ENCODE measurements at places on chromosomes 11 and 22.

DNA sequence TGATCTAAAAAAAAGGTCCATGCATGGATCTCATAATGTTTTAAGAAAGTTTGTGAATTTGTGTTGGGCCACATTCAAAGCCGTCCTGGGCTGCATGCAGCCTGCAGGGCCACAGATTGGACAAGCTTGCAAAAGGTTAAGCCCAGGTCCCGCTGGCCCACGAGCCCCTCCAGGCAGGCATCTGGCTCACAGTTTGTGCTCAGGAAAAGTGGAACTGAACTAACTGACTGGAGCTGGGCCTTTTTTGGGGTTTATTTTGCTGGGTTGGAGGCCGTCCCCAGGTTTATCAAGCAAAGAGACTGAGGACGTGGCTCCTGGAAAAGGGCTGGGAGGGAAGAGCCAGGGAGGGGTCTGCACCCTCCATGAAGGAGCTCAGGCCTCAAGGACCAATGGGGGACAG lies 32.1 kb upstream of the BAIAP2L2 start:
- DNase-seq: no peak

DNA sequence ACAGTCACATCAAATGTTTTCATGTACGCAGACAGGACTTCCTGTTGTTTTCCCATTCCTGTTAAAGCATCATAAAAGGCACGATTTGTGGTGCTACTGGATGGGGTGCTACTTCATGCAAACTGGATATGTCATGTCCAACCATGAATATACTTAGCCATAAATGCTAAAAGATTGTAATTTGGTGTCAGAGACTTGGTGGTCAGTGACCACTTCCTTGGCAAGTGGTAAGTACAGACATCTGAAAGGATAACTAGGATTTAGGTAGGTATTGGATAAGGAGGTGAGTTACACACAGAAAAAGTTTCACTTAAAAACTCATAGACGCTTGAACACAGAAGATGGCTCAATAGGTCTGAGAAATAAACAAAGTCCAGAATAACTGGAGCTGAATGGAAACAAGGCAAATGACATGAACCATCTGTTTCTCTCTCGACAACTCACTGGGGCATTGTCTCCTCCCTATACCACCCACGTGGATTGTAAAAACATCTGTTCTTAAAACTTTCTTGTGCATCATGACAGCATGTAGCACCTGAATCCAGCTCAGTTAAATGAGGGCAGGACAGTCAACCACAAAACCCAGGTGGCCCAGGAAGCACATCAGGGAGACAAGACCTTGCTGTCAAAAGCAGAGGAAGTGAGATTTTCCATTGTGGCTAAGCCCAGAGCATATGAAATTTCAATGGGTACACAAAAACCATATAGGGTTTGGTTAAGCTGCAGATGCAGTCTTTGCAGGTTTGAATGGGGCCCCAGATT lies 22.1 kb upstream of the IGLL5 start:
- DNase-seq: no peak

GRCh38 chr22:39593066-39593930 lies 22.7 kb downstream of the CACNA1I start:
- DNase-seq: no peak

- DNase-seq: no peak
These were observed 44.9 kb upstream of the DRD2 start for GRCh38 chr11:113519989-113520613.

GRCh38 chr22:39454385-39454871 lies 2.4 kb upstream of the MGAT3 start:
- DNase-seq: no peak

GRCh38 chr22:38303974-38304373 lies 13.3 kb downstream of the CSNK1E start:
- DNase-seq: no peak

DNA sequence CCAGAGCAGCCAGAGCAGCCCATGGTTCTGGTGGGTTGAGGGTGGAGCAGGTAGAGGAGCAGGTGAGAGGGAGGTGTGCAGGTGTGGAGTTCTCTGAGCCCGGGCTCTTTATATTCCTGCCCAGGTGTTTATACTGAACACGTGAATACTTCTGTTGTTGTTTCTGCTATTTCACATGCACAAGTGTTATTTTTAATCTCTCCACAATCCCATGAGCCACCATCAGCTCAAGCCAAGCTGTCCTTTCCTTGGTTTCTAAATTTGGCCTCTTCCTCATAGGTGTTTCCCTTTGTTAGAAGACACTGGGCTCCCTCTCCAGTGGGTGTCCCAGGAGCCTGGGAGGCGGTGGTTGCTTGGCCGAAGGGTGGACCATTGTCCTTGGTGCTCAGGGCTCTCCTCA lies at the start of gene KRTAP5-3:
KRTAP5-3 (minus strand) TSS at position 101 of the 400 bp plus-strand sequence; CDS start at position 23, 78 bp downstream.
- no peak for DNase-seq

DNA sequence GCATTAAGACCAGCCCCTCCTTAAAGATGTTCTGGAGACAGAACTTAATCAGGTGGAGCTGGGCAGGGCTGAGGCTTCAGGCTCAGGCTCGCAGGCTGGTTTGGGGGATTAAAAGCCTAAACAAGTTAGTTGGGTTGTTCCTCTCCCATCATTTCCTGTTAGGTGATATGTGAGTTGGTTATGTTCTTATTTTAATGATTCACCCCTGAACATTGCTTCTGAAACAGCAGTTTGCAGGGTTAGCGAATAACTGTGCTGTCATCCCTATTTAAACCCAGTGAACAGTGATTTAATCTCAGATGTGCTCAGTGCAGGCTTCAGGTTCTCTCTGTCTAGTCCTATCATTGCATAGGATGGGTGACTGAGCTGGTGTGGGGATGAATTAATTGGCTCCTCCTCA lies 47.4 kb upstream of the BIRC3 start:
- DNase-seq: no peak

- no peak for DNase-seq
These were observed 6.1 kb downstream of the CXCR5 start for GRCh38 chr11:118889797-118890196.

DNA sequence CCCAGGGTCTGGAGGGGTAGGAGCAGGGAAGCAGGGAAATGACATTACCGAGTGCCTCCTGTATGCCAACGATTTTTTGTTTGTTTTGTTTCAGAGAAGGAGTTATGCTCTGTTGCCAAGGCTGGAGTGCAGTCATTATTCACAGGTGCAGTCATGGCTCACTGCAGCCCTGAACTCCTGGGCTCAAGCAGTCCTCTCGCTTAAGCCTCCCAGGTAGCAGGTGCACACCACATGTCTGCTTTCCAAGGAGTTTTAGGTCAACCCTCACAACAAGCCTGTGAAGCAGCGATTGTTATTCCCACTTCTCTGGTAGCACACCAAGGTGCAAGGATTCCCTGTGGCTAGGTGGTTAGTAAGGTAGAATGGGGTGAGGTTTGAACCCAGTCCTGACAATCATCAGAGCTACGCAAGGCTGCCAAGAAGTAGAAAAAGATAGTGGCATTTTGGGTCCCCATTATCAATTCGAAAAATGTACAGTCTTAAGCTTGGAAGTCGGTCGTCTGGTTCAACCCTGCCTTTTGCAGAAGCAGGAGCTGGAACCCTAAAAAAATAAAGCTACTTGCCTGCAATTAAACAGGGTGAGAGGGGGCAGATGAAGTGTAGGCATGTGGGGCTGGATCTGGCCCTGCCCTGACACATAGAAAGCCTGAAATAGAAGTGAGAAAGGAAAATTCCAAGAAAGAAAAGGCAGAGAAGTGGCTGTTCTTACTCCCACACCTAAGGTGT lies 9.1 kb downstream of the UCP3 start:
- DNase-seq: no peak

DNA sequence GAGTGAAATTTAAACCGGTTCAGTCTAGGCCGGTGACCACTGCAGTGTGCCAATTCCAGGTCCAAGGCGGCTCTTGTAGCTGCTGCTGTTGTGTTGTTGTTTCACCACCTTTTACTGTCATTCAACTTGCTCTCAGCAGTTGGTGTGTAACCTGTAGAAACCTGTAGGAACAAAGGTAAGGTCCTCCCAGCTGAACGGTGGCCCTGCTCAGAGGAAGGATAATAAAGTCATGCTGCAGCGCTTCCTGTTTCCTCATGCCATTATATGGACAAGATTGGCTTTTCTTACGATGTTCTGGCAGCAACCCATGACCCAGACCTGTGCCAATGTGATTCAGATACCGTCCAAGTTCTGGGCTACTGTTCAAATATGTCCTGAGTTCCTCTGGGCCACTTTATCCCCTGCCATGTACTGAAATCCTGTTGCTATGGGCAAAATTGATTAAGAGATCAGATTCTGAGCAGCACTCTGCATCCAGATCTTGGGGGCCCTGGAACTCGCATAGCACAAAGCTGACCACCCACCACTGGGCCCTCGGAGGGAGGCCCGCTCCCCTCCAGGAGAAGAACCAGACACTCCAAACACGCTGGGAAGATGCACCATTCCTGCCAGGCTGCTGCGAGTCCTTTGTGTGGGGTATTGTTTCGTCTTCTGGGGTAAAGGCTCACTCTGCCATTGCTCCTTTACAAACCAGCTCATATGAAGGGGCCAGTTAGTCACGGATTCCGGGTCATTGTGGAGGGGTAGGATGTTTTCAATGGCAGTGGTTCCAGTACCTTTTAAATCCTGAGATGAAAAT lies 13.2 kb downstream of the FAM181B start:
- no peak for DNase-seq

GRCh38 chr11:60530454-60531100 lies 15.4 kb downstream of the MS4A13 start:
- DNase-seq: no peak

DNA sequence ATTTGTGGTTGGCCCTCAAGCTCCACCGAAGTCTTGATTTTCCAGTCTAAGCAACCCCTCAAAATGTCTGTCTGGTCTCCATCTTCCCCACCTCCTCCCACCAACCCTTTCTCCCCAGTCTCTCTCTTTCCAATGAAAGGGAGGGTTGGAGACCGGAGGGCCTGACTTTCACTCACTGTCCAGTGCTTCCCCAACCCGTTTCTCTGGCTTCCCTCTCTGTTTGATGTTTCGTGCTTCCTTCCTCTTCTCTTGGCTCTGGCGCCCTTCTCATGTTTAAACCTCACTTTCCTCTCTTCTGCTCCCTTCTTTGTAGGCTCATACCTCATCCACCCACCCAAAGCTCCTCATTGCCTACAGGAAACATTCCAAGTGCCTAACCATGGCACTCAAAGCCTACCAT lies 11.1 kb upstream of the VPS37C start:
- no peak for DNase-seq

DNA sequence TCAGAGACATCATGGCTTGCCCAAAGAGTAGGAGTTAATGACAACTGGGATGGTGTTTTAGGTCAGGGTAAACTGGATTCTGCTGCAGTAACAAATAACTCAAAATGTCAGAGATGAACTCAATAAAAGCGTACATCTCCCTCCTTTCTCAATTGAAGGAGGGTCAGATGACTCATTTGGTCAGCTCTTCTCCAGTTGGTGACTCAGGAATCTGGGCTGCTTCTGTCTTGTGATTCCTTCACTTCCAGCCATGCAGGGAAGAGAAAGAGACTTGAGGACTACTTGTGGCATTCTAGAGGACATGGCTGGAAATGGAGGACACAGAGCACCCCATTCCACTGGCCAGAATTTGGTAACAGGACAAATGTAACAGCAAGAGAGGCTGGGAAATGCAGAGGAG lies 3.2 kb upstream of the SYT13 start:
- DNase-seq: no peak

DNA sequence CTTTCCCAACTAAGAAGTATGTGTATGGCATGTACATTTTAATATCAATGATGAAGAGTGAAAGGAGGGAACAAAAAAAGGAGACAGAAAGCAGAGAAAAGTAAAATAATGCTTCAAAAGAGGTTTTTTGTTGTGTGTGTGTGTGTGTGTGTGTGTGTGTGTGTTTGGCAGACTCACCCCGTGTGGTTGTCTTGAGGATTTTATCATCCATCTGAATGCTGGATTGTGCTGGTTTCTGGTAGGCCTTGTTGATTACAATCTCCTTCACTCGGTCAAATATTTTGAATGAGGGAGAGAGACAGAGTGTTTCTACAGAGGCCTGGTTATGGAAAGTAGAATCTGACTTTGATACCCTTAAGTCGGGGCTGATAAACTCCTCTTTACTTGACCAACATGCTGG lies 128.5 kb downstream of the ENTHD1 start:
- DNase-seq: no peak

- no peak for DNase-seq
These were observed 8.3 kb downstream of the TBC1D22A start for GRCh38 chr22:46770726-46771125.

DNA sequence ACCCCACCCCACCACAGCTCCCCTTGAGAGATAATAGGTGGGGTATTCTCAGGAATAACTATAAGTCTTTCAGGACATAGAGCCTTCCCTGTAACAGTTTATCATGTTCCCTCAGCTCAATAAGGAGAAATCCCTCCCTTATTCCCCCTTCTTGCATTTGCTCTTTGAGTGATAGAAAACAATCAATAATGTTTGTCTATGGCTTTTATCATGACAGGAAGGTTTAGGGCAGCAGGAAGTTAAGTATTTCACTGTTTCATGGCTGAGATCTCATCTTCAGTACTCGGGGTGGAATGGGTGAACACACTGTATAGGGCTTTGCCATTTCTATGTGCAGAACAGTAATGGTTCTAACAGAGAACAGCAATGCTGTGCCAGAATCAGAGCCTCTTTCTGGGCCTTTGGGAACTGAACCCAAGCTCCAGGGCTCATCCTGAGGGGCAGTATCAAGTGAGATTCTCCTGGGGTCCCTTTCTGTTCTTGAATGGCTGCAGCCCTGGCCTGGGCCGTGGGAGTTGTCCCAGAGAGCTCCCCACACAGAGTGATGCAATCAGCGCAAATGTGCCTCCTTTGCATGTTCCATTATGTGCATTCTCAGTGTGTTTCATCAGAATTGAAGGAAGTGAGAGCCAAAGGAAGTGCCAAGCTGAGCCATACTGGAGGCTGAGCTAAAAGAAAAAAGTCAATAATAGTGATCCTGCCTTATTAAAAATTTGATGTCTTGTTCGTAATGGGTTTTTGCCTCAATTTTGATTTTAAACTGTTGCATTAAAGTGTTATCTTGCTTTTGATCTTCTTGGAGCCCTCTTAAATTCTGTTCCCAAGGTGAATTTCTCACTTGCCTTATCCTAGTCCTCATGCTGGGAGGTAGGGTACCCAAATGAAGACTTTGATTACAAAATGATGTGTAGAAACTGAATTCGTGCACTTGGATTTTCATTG lies 2.9 kb upstream of the CYP2R1 start:
- DNase-seq: no peak
